A549 treated with Mapracorat at 1 μM for 4 hours (cell line): ENCODE measurements at places on chromosomes 5 and 9. TPM values are rescaled to one million over a fixed set of nuclear protein-coding genes. Genes with fewer than 3 reads are reported as not detected.

ADAMTS13 gene
- total RNA-seq: 0.42 to 0.64 TPM (median 0.49 TPM) in 5 replicates

CAVIN4 gene
- 0.26 to 0.56 TPM (median 0.42 TPM) in 5 replicates for total RNA-seq

CTXN3 gene
- total RNA-seq: not detected in 5 replicates

PAEP gene
- total RNA-seq: 0.25 to 0.45 TPM (median 0.34 TPM) in 4 of 5 replicates, not detected in the other

PCDHGB2 gene
- total RNA-seq: 0.06 to 0.11 TPM (median 0.07 TPM) in 4 of 5 replicates, not detected in the other

SLC22A4 gene
- total RNA-seq: 5.3 to 5.7 TPM (median 5.5 TPM) in 5 replicates

TOR4A gene
- total RNA-seq: 17.1 to 29.0 TPM (median 26.7 TPM) in 5 replicates

ZCCHC9 gene
- total RNA-seq: 24.7 to 28.1 TPM (median 26.3 TPM) in 5 replicates

PGM5 gene
- total RNA-seq: not detected in 5 replicates

PRXL2C gene
- 15.3 to 18.7 TPM (median 18.0 TPM) in 5 replicates for total RNA-seq

DMRT2 gene
- 0.13 to 0.16 TPM in 2 of 5 replicates, not detected in the others for total RNA-seq

SLU7 gene
- 43.5 to 48.3 TPM (median 46.0 TPM) in 5 replicates for total RNA-seq

CBY3 gene
- total RNA-seq: not detected in 5 replicates

SEMA4D gene
- 4.0 to 5.8 TPM (median 4.8 TPM) in 5 replicates for total RNA-seq

LCN9 gene
- not detected in 5 replicates for total RNA-seq

PTBP3 gene
- total RNA-seq: 24.6 to 34.0 TPM (median 31.4 TPM) in 5 replicates

OR1J2 gene
- total RNA-seq: not detected in 5 replicates

AFAP1L1 gene
- 9.9 to 14.9 TPM (median 13.1 TPM) in 5 replicates for total RNA-seq

MYMK gene
- total RNA-seq: not detected in 5 replicates

DMRT3 gene
- total RNA-seq: not detected in 5 replicates

EPB41L4A gene
- 2.3 to 3.4 TPM (median 2.9 TPM) in 5 replicates for total RNA-seq

ZDHHC11 gene
- total RNA-seq: 12.6 to 20.1 TPM (median 16.3 TPM) in 5 replicates

TMEM245 gene
- 38.7 to 57.8 TPM (median 52.1 TPM) in 5 replicates for total RNA-seq

AHRR gene
- total RNA-seq: 3.2 to 4.5 TPM (median 3.8 TPM) in 5 replicates

ARSI gene
- total RNA-seq: 26.6 to 42.1 TPM (median 38.1 TPM) in 5 replicates

KIF12 gene
- 2.0 to 2.6 TPM (median 2.2 TPM) in 5 replicates for total RNA-seq

NUTM2G gene
- not detected in 5 replicates for total RNA-seq

SEMA5A gene
- total RNA-seq: not detected in 5 replicates

CAPSL gene
- not detected in 5 replicates for total RNA-seq

CDH9 gene
- total RNA-seq: not detected in 5 replicates

ACOT12 gene
- 0.23 TPM in 1 of 5 replicates, not detected in the others for total RNA-seq

DNM1 gene
- 77.9 to 94.3 TPM (median 86.7 TPM) in 5 replicates for total RNA-seq

TNFSF8 gene
- not detected in 5 replicates for total RNA-seq

C5orf52 gene
- not detected in 5 replicates for total RNA-seq

CCDC180 gene
- 0.36 to 1.6 TPM (median 0.70 TPM) in 5 replicates for total RNA-seq

UGT3A2 gene
- total RNA-seq: not detected in 5 replicates

TMEM232 gene
- total RNA-seq: 0.23 TPM in 1 of 5 replicates, not detected in the others

UNC13B gene
- total RNA-seq: 10.0 to 11.0 TPM (median 10.5 TPM) in 5 replicates

TXNDC8 gene
- not detected in 5 replicates for total RNA-seq

FAM153A gene
- total RNA-seq: not detected in 5 replicates

GARIN3 gene
- total RNA-seq: not detected in 5 replicates

PLEKHG4B gene
- 0.88 to 1.7 TPM (median 1.4 TPM) in 5 replicates for total RNA-seq

CENPK gene
- total RNA-seq: 28.5 to 35.4 TPM (median 30.9 TPM) in 5 replicates

SPINK4 gene
- not detected in 5 replicates for total RNA-seq
